ENCODE measurements at places on chromosomes 11 and 22. TPM values are rescaled to one million over a fixed set of nuclear protein-coding genes. Genes with fewer than 3 reads are reported as not detected.

The CRYBB3 gene
- not detected for total RNA-seq

GRCh38 chr11:103862094-103862801 lies 174.2 kb upstream of the DDI1 start:
- H3K27me3 ChIP-seq = no peaks in the 10 kb centered on the region
- H3K27ac ChIP-seq = no peak overlapping the region
- H3K36me3 ChIP-seq = no peaks in the 10 kb centered on the region

DNA sequence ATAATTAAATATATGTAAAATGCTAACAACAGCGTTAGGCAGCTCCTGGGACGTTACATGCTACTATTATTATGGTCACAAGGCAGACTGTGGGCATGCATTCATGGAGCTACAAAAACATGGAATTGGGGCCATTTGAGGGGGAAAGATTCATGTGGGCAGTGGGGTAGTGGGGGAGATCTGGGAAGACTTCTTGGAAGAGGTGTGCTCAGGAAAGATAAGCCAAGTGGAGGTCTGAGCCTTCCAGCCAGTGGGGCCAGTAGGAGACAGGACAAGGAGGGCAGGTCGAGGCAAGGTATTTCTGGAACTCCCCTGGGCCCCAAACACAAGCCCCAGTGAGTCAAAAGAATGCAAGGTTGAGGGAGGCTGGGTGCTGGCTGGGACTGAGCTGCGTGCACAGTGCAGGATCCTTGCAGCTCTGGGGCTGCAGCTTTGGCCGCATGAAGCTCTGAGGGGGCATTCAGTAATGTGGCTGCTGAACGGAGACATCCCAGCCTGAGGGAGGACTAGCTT lies 35.4 kb downstream of the CYTH4 start:
- no peak overlapping the region for H3K27ac ChIP-seq
- no peaks in the 10 kb centered on the region for H3K36me3 ChIP-seq
- no peaks in the 10 kb centered on the region for H3K4me1 ChIP-seq
- DNase-seq = no peak
- no peak overlapping the region for H3K4me3 ChIP-seq
- no peaks in the 10 kb centered on the region for H3K27me3 ChIP-seq

The SCGB1D2 gene
- not detected for total RNA-seq

DNA sequence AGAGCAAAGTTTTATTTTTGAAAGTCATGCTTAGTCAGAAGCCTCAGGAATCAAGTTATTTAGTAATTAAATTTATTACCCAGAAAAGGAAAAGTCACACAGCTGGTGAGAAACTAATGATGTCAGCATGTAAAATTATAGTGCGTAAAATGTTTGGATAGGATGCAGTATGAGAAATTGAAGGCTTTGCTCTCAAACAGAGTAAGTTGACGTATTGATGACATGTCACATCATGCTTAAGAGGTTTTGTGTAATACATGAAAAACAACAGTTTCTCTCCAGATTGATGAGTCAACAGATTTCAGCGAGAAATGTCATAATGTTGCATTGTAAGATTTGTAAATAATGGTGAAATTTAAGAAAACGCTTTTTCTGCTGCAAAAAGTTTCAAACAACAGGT lies 769.8 kb downstream of the METTL15 start:
- DNase-seq = no peak
- H3K4me1 ChIP-seq = no peaks in the 10 kb centered on the region
- H3K27me3 ChIP-seq = no peaks in the 10 kb centered on the region

DNA sequence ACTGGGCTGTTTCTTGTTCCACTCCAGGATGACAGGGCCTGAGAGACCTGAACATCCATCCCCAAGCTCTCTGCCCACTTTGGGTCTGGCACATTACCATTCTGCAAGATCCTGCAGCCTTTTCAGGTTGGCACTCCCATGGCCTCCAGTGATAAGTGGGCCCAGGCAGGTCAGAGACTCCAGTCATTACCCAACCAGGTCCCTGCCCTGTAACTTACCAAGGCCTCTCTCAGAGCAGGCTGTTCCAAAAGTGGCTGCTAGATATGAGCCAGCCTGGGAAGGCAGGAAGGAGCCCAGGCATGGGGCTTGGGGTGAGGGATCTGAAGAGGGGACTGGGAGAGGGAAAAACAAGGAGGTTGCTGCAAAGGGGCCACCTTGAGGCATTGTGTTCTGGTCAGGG lies 35.9 kb downstream of the KCNQ1OT1 start:
- H3K27ac ChIP-seq = no peak overlapping the region
- H3K4me3 ChIP-seq = no peak overlapping the region
- DNase-seq = no peak
- H3K4me1 ChIP-seq = no peaks in the 10 kb centered on the region

The LRP4 gene
- 10.1 TPM for total RNA-seq

The C11orf86 gene
- total RNA-seq = not detected

The ARHGAP20 gene
- total RNA-seq = 3.4 TPM

DNA sequence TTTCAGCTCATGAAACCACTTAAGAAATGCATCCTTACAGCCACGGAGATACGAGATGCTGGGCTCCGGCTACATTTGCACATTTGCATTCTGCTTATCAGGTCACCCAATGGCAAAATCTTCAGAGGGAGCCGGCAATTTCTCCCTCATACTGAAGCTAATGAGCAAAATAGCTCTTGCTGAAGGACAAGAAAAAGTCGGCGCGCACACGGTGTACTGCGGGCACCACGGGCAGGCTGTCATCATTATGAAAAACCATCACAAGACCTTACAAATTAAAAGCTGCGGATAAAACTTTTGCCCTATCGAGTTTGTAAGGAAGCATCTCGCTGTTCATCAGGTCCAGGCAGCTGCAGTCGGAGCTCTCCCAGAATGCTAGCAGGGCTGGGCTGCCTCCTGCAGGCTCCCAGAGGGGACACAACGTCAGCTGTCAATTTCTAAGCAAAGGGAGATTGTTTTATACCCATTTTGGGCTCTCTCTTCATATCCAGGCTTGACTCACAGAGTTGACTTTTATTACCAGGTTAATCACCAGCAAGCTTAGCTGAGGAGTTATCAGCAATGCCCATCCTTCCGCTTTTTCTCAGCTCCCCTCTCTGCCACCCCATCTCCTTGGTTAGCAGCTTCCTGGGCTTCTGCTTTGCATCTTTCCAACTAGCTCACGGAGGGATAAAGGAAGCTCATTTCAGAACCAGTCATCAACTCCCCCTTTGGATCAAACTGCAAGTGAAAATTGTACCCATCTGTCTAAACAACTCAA lies 375.1 kb downstream of the OPCML start:
- no peaks in the 10 kb centered on the region for H3K36me3 ChIP-seq
- no peaks in the 10 kb centered on the region for H3K27me3 ChIP-seq
- H3K4me3 ChIP-seq = no peak overlapping the region
- no peak overlapping the region for H3K27ac ChIP-seq

DNA sequence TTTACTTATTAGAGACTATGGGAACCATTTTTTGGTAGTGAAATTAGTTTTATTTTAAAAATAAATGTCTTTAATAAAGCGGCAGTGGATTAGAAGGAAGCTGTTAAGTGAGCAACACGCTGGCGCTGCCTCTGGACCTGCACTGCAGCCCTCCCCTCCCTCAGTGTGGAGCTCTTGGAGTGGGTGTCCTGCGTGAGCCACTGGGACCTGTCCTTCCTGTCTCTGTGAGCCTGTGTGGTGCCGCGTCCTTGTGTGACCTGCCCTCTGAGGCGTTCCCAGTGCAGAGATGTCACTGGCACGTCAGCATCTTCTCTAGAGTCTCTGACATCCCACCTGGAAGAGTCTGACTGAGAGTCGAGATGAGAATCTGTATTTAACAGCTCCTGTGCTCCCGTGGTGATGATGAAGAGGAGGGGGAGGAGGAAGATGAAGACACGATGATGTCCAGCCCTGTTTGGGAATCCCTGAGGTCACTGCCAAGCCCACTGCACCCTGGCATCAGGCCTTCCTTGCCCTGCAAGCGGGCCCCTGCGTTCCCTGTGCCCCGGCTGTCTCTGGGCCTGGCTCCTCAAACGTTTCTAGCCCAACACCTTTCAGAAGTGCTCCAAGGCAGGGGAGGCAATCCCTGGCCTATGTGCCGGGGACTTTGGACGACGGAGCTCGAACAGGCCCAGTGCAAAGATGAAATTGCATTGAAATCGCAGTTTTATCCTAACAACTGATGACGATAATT lies 271.8 kb downstream of the TBC1D22A start:
- H3K4me3 ChIP-seq = no peak overlapping the region
- peak overlapping the region; percentile 66 for H3K27ac ChIP-seq
- no peaks in the 10 kb centered on the region for H3K36me3 ChIP-seq
- no peak for DNase-seq
- no peaks in the 10 kb centered on the region for H3K27me3 ChIP-seq

GRCh38 chr11:111148121-111148520 lies 97.4 kb upstream of the POU2AF2 start:
- peaks cover 5% of the 10 kb centered on the region for H3K4me1 ChIP-seq
- no peak overlapping the region for H3K4me3 ChIP-seq
- no peaks in the 10 kb centered on the region for H3K27me3 ChIP-seq

GRCh38 chr11:108966206-108966605 lies 301.3 kb downstream of the DDX10 start:
- no peak for DNase-seq
- H3K4me1 ChIP-seq = no peaks in the 10 kb centered on the region
- H3K4me3 ChIP-seq = no peak overlapping the region
- H3K27me3 ChIP-seq = no peaks in the 10 kb centered on the region
- H3K27ac ChIP-seq = no peak overlapping the region
- H3K36me3 ChIP-seq = no peaks in the 10 kb centered on the region

- H3K36me3 ChIP-seq = peaks cover 25% of the 10 kb centered on the region
- H3K27me3 ChIP-seq = no peaks in the 10 kb centered on the region
- peak overlapping the region; percentile 99 for H3K4me3 ChIP-seq
- H3K4me1 ChIP-seq = peaks cover 60% of the 10 kb centered on the region
- H3K27ac ChIP-seq = peak overlapping the region; percentile 98
- no peak for DNase-seq
Observed at GRCh38 chr22:26484360-26484706, 656 bp downstream of the SRRD start.

- no peak for DNase-seq
- H3K36me3 ChIP-seq = no peaks in the 10 kb centered on the region
- H3K27ac ChIP-seq = no peak overlapping the region
Observed at GRCh38 chr11:62410972-62411371, 7.9 kb upstream of the SCGB1A1 start.

DNA sequence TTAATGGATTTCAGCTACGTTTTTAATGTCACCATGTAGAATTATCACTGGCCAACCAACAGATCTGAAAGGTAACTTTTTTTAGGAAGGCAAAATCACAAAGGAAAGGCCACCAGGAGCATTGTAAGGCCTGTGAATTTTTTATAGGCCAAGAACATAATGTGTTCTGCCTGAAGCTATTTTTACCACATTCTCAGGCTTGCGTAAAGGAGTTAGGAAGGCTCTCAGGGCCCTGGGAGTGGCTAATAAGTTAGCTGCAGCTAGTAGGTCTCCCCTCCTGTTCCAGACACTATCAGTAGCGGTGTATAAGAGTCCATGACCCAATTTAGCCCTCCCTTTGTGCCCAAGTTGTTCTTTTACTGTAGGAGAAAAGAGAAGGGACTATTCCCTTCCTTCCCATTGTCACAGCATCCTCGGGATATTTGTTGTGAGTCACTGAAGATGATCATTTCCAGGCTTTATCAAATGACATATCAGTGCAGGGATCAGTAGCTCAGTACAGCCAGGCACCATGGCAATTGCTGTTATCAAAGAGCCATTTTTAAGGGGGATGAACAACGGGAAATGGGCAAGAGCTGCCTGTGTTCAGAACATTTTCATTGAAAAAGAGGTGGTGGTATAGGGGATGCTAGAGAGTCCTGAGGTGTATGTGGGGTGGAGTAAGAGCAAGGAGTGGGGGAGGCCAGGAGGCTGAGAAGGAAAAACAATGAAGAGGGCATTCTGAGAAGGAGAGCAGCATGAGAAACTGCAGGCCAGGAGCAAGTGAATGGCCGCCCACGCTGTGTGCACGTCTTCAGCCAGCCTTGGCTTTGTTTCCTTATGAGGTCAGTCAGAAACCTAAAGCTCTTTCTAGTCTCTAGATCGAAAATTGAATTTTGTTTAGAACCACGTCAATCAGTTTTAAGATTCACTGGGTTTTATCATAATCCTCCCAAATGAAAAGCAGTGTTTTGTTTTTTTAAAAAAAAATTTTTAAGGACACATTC lies 940.3 kb downstream of the NTM start:
- no peaks in the 10 kb centered on the region for H3K4me1 ChIP-seq
- no peak for DNase-seq
- H3K36me3 ChIP-seq = no peaks in the 10 kb centered on the region
- no peak overlapping the region for H3K4me3 ChIP-seq
- no peak overlapping the region for H3K27ac ChIP-seq

DNA sequence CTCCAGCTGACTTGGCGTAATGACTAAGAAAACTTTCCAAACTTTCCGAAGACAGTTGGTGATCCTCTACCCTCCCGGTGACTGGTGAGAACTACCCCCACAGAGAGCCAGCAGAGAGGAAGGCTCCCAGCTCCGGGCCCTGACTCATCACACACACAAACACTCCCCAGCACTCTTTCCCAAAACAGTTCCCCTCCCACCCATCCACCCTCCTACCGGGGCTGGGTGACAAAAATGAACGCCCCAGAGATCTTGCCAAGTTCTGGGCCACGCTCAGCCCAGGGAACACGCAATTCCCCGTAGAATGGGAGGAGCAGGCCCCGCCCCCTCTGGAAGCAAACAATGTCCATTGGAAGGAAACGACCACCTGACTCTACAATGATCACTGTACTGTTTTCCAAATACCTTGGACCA lies 21.3 kb upstream of the JAM3 start:
- peaks cover 26% of the 10 kb centered on the region for H3K4me1 ChIP-seq
- no peaks in the 10 kb centered on the region for H3K27me3 ChIP-seq
- no peaks in the 10 kb centered on the region for H3K36me3 ChIP-seq
- DNase-seq = no peak
- peak overlapping the region; percentile 23 for H3K4me3 ChIP-seq

DNA sequence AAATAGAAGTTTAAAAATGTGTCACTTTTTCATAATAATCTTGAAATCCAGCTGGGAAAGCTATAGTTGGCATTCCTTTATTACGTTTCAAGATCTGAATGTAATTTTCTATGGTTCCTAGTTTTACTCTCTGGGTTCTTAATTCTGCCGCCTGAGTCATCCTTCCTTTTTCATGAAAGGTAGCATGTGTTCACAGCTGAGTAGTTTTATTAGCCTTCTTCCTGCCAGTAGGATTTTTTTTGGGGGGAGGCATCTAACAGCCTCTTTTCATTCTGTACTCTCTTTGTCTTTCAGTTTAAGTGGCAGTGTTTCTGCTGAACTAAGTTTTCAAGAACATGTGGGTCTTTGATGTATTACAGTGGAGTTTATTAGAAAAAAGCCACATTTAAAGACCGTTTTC lies 36.5 kb downstream of the OR2AG2 start:
- H3K4me3 ChIP-seq = no peak overlapping the region
- H3K4me1 ChIP-seq = no peaks in the 10 kb centered on the region
- H3K27ac ChIP-seq = no peak overlapping the region

- no peak overlapping the region for H3K4me3 ChIP-seq
- peaks cover 5% of the 10 kb centered on the region for H3K4me1 ChIP-seq
- H3K27me3 ChIP-seq = no peaks in the 10 kb centered on the region
- DNase-seq = no peak
Observed at GRCh38 chr11:10878408-10879214, 20.8 kb upstream of the ZBED5 start.

The C11orf91 gene
- total RNA-seq = not detected

- H3K4me3 ChIP-seq = no peak overlapping the region
- no peaks in the 10 kb centered on the region for H3K4me1 ChIP-seq
- DNase-seq = no peak
- H3K27me3 ChIP-seq = no peaks in the 10 kb centered on the region
- H3K36me3 ChIP-seq = no peaks in the 10 kb centered on the region
- no peak overlapping the region for H3K27ac ChIP-seq
Observed at GRCh38 chr11:19253817-19254216, 13.1 kb upstream of the E2F8 start.
